ENCODE measurements at places on chromosomes 2 and 18. TPM values are rescaled to one million over a fixed set of nuclear protein-coding genes. Genes with fewer than 3 reads are reported as not detected.

GRCh38 chr2:160194351-160194750 lies 5.7 kb downstream of the ITGB6 start:
- no peak for DNase-seq

DNA sequence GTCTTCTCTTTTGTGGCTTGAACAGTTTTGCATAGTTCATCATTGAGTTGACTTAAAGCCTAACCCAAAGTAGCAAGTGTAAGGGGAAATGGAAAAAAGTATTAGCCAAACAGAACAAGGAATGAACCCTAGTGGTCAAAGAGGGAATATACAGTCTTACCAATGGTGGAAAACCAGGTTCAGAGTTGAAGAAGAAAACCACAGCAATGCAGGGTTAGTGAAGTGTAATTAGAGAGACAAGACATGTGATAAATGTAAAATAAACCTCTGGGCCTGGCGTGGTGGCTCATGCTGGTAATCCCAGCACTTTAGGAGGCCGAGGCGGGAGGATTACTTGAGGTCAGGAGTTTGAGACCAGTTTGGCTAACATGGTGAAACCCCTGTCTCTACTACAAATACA lies 2.4 kb downstream of the TTN start:
- DNase-seq: no peak

- no peak for DNase-seq
Measured at GRCh38 chr2:17804358-17804757, 11.9 kb upstream of the MSGN1 start.

- no peak for DNase-seq
Measured at GRCh38 chr2:180630756-180631155, 349.6 kb upstream of the UBE2E3 start.

DNA sequence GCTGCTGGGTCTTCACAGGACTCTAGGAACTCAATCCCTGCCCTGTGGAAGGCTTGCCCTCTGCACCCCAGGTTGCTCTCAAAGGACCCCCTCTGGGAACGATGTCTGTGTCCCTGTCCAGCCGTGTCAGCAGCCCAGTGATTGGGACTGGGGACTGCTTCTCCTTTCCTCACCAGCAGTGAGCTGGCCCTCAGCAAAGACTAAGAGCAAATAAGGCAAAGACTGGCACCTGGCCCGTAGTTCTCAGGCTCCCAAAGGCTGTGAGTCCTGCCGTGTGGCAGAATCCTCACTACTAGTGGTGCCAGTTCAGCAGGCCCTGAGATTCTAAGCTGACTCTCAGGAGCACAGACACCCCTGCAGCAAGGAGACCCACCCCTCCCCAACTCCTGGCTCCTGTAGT lies 47.8 kb downstream of the TMEM163 start:
- no peak for DNase-seq

DNA sequence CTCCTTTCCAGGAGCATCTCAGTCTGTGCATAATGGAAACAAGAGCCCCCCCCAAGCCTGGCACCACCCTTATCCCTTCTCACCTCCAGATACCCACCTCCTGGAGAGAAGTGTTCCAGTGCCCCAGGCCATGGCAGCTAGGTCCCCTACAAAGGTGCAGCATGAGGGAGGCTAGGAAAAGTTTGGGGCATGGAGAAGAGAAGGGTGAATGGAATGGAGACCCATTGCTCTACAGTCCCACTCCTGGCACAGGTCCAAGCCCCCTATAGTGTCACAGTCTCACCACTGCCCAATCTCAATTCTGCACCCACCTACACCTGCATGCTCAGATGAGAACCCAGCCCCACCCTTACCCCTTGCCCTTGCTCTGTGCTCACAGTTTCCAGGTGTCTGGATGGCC lies 897 bp downstream of the SLC23A3 start:
- DNase-seq: no peak

The TSPYL6 gene
- not detected for polyA plus RNA-seq

The CNDP1 gene
- not detected for polyA plus RNA-seq

The PPP1R7 gene
- 67.8 TPM for polyA plus RNA-seq

GRCh38 chr18:36534154-36534688 lies 236.7 kb downstream of the FHOD3 start:
- no peak for DNase-seq

GRCh38 chr2:29460190-29460589 lies 345.0 kb downstream of the CLIP4 start:
- DNase-seq: no peak

- DNase-seq: no peak
Measured at GRCh38 chr2:118991554-118991953, 49.6 kb downstream of the MARCO start.

DNA sequence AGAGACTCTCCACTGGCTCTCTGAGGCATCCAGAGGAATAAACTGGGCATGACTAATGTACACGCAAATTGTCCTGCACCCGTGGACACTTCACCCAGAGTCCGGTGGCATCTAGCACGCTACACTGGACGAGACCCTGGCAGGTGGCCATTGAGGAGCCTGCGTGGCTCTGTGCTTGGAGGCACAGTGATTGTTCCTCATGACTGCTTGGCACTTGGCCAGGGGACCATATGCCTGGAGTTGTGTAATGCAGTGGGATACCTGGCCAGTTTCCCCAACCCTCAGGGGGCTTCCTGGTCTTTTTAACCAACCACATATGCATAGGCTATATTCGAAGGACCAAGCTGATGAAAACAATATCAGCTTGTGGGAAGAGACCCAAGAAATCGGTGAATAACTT lies 66.6 kb downstream of the MTCL1 start:
- DNase-seq: no peak

DNA sequence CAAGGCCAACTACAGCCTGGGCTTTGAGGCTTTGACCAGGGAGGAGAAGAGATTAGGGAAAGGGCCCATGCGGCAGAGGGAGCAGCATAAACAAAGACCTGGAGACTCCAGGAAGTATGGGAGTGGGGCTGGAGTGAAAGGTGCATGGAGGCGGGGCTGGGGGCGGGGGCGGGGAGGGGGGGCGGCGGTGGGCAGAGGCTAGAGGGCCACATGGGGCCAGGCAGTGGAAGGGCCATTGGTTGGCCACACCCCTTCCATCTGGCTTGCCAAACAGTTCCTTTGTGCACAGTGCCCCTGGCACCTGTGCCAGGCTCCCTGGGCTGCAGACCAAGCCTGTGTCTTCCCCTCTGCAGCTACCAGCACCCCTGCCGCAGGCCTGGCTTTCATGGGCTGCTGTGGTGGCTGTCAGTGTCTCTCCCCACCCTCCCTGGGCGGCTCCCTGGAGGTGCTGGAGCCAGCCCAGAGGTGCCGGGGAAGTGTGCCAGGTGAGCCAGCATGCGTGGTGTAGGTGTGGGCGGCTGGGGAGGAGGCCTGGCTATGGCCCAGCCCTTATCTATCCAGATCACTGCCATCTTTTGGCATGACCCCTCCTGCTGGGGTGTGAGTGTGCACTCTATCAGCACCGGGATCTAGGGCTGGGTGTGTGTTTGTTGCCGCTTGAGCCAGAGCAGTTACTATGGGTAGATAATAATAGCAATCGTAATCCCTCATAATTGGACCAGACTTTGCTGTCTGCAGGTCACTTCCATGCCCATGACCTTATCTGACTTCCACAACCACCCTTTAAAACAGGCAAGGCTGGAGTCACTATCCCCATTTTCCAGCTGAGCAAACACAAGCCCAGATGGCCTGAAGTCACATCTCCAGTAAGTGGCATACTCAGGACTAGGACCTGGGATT lies 30.5 kb downstream of the DNMT3A start:
- DNase-seq: no peak

GRCh38 chr2:195396479-195396878 lies 260.5 kb upstream of the SLC39A10 start:
- no peak for DNase-seq

GRCh38 chr2:240234503-240234951 lies 94.1 kb upstream of the OTOS start:
- DNase-seq: no peak

DNA sequence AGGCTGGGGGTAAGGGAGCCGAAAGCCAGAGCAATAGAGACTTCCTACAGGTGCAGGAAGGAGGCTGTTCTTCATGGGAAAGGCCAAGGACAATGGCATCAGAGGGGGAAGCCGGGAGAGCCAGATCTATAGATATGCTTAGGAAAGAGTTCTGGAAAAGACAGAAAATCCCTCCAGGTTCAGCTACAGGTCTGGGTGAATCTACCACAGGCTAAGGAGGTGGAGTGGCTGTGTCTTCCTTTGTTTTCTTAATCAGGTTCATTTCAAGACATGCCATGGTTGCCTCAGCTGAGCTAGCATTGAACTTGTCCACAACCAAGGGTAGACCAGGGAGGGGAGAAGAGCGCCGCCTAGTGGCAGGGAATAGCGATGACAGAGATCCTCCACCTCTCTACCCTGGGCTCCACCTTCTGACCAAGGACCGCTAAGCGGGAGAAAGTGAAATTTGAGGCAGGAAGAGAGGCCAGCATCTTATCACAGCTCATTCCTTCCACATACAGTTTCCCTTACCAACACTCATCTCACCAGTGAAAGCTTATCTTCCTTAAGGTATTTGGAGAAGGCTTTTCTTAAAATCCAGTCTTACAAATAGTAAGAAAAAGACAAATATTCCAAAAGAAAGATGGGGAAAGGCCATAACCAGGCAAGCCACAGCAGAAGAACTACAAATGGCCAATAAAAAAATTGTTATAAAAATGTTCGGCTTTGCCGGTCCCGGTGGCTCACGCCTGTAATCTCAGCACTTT lies 74.2 kb downstream of the VIT start:
- DNase-seq: no peak

DNA sequence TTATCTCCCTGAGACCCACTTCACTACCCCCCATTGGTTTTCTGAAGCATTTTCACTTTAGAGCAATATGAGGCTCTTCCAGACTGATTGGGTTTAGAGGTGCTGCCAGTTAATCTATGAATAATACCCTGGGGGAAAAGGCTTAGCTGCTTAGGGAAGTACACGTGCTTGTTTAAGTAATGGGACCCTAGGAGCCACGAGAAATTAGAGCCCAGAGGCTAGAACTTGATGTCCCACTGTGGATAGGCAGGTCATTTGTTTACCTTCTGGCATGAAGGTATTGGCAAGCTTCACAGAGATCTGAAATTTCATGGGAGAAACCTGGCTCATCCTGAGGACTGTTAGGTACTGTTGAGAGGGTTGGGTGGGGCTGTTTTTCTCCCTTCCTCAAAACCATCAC lies 59.7 kb downstream of the CLIP4 start:
- no peak for DNase-seq
